ENCODE measurements at places on chromosomes 2 and 18. TPM values are rescaled to one million over a fixed set of nuclear protein-coding genes. Genes with fewer than 3 reads are reported as not detected.

DNA sequence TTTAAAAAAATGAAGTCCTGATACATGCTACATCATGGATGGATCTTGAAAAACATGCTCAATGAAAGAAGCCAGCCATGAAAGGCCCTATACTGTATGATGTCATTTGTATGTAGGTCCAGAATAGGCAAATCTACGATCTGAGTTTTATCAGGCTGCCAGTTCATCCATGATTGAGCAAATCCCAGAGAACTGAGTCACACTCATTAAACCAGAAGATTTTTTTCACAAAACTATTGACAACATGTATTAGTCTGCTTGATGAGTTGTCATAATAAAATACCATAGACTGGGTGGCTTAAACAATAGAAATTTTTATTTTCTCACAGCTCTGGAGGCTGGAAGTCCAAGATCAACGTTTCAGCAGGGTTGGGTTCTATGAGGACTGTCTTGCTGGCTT is 130.7 kb downstream of the MREG start:
- no peak for DNase-seq

GRCh38 chr2:102434655-102435381 is 11.9 kb downstream of the IL18RAP start:
- DNase-seq, result no peak

The CHRND gene
- not detected for total RNA-seq

The TMEM131 gene
- 41.7 TPM for total RNA-seq

The OTOS gene
- total RNA-seq, result not detected

Data from activated CD4-positive, alpha-beta T cell treated with anti-CD3 and anti-CD28 coated beads, Interleukin-2, amount 10 ng/mL, durations not matched to agents 24 days and 14 days (primary cell).